ENCODE measurements at places on chromosomes 4 and X.
A peak's percentile ranks its signal among the peaks of the same experiment; 100 is the strongest.

- no peak for DNase-seq
These were observed 600 bp upstream of the HEPH start for GRCh38 chrX:66163447-66163846.

- no peak for DNase-seq
These were observed 221.1 kb downstream of the PTTG2 start for GRCh38 chr4:38181286-38181685.

DNA sequence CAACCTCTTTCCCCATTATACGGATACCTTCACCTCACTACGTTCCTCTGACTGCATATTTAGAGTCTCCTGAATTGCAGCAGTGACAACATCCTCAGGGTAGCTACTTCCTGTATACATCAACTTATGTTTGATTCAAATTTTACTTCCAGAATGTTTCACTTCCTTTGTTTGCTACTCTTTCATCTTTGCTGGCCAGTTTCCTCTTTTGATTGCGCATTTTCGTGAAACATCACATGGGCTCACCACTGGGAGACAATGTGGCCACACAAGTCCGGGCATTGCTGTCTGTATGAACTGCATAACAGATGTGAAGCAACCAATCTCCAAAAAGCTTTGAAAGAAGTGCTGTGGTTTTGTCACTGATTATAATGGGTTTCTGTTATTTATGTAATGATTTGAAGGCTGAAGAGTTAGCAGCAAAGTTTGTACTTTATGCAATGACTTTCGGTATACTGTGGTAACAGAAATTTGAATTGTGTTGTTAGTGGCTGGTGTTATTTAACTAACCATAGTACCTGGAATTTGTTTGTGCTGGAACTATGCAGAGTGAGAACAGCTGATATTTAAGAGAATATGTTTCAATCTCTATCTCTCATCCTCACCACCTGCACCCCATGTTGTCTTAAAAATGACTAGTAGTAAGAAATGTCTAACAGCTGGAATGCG lies 7.4 kb downstream of the SNCA start:
- no peak for DNase-seq

DNA sequence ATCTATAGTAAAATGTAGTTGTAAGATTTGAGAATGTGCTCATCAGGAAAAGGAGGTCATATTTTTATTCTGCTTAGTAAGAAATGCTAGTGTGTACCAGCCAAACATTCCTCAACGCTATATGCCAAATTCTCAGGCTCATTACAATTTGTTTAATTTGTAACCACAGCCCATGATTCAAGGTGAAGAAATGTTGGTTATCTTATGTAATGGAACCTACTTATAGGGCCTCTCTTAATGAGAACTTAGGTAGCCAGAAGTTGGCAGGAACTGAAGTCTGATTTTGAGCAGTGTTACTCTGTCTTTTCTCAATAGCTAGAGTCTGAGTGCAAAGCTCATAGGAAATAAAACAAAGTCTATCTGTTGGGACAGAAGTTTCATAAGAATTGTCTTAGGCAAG lies 595.0 kb downstream of the GLUD2 start:
- no peak for DNase-seq

DNA sequence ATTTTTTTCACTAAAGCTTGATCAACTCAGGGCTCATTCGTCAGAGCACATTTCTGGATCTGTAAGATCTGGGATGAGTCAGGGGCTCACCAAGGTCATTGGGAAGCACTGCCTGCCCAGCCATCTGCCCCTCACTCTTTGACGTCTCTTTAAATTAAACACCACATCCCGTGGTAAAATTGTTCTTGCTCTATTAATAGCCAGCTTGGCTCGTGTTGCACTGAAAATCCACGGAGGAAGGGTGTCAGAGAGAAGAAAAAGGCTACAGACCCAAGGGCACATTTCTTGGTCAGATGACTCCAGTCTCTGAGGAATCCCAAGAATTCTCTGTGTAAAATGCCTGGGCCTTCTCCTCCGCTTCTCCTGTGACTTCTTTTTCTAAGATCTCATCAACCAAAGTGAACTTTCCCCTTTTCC lies 45.7 kb upstream of the GATB start:
- DNase-seq = no peak

GRCh38 chrX:136209016-136209738 lies 42.0 kb downstream of the MAP7D3 start:
- peak; percentile 13 for DNase-seq

- no peak for DNase-seq
These were observed 120.2 kb downstream of the BMPR1B start for GRCh38 chr4:94877973-94878372.

DNA sequence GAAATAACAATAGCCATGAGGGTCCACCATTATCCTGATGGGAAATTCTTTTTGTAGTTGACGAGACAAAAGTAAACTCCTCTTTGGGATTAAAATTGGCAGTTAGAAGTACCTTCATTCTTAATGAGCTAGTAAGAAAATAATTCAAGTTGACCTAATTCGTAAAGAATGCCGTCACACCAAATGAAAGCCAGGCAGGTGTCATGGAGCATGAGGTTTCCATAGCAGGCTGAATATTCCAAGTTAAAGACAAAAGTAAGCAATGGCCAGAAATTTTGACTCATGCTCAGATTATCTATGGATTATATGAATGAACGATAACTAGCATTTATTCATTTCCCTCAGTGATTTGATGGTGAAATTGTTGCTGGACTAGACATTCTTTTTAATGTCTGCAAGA lies 192.2 kb upstream of the FAT1 start:
- DNase-seq = no peak

DNA sequence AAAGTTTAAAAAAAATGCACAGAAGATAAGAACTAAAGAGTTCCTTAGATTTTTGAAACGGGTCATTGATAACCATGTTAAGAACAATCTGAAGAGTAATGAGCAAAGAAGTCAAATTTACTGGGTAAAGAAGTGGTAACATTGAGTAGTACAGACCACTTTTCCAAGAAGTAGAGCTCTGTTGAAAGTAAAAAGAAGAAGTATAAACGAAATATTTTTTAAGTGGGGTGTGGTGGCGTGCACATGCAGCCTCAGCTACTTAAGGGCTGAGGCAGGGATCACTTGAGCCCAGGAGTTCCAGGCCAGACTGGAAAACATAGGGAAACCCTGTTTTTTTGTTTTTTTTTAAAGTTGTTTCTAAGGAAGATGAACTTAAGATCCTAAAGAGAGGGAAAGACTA lies 68.5 kb downstream of the UBA6 start:
- DNase-seq = no peak

DNA sequence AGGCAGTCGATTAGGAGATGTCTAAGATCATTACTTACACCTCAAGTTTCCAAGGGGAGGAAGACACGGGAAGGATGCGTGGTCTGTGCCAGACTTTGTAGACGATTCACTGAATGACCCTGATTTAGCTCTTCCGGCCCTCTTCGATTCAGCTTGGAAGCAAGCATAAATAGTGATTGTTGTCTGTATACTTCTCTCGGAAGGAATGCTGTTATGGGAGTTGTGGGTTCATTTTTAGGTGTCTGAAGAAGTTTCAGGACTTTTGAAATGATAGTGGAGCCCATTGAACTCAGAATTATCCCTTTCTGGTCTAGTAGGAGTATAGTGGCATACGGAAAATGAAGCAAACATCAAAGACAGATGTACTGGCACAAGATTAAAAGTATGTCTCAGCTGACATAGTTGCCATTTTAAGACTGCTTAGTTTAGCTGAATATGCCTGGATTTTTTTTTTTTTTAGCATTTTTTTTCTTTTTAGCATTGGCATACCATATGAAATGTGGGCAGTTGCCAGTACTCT lies 1.0 kb upstream of the ANKRD17 start:
- DNase-seq = no peak

GRCh38 chrX:110167952-110168451 lies 149.9 kb downstream of the AMMECR1 start:
- no peak for DNase-seq

GRCh38 chr4:5821665-5822358 lies 71.1 kb downstream of the CRMP1 start:
- no peak for DNase-seq

DNA sequence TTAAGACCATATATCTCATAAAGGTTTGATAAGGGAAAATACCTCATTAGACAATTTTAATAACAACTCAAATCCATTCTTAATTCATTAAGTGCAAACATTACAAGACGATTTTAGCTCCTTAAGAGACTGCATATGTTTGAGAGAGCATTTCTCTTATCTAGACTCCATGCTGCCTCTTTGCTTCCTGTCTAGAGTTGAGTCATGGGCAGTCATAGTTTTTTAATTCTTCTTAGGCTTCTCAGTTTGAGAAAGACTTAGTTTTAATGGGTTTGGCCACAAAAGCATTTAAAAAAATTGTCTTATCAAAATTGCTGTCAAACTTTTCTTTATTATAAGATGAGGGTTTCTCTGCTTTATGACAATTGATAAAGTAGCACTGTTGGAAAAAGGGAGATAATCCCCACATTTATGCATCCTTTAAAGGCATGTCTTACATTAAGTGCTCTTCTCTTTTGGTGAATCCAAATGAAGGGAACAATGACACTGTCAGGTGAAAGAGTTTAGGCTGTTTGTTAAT lies 713.4 kb downstream of the PCDH18 start:
- DNase-seq = no peak

- no peak for DNase-seq
These were observed at the start of gene ZFP42 for GRCh38 chr4:187995322-187996207. Gene ZFP42 (plus strand): TSS chr4:187995771. CDS start chr4:188002808, 7,037 bp downstream.

GRCh38 chr4:101198682-101199339 lies 148.5 kb downstream of the PPP3CA start:
- DNase-seq = peak; percentile 97

DNA sequence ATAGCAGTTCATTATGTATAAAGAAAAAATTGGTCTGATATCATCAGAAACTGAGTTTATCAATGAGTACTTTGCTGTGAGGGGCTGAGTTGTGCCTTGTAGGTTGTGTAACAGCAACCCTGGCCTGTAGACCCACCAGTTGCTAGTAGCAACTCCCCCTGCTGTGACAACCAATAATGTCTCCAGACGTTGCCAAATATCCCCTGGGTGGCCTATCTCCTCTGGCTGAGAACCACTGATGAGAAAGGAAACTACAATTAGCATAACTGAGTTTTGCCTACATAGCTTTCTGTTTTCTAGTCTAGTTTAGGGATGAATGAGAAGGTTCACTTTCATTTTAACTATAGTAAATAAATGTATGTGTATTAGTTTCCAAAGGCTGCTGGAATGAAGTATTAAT lies 234.1 kb downstream of the CPE start:
- DNase-seq = no peak

GRCh38 chrX:112614640-112615039 lies 65.1 kb downstream of the LHFPL1 start:
- DNase-seq = no peak

DNA sequence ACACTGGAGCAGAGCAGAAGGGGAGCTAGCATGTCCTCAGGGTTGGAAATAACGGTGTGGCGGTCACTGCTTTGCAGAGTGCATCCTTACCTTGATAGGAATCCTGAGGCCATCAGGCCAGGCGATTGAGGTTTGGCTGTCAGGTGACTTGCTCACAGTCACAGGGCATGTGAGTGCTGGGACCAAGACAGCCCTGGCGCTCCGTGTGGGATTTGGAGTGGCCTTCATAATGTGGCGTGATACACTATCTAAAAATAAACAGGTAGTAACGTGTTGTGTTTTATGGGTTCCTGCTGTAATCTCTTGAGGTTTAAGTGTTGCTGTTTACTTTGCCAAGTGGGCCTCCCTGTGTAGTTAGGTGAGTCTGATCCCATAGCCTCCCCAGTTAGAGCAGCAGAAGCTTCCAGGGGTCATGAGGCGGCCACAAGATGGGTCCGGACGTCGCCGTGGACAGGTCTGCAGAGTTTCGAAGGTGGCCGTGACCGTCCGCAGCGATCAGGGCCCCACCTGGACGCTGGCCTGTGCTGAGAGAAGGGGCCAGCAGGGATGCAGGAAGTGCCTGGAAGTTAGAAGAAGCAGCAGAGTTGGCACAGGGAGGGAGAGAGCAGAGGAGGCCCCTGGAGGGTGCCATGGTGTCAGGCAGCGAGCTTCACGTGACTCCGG lies 27.7 kb downstream of the RGS12 start:
- DNase-seq = peak; percentile 73

DNA sequence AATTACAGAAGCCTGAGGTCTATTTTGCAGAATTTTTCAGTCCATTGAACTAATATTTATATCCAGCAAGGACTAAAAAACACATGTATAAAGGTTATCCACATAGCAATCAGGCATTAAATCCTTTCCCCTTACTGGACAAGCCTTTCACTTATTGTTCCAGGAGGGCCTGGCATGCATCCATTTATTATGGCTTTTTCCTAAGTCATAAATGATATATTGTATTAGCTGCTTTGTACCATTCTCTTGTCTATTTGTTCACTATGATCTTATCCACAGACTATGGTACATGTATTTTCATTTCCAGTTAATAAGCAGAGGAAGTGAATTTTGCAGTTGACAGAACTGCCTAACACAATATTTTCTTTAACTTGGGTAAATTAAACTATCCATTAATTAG lies 105.4 kb upstream of the ANK2 start:
- DNase-seq = no peak

- DNase-seq = no peak
These were observed 2.5 kb downstream of the AKAP4 start for GRCh38 chrX:50198348-50198747.

GRCh38 chr4:144754562-144755410 lies 108.8 kb downstream of the HHIP start:
- no peak for DNase-seq

DNA sequence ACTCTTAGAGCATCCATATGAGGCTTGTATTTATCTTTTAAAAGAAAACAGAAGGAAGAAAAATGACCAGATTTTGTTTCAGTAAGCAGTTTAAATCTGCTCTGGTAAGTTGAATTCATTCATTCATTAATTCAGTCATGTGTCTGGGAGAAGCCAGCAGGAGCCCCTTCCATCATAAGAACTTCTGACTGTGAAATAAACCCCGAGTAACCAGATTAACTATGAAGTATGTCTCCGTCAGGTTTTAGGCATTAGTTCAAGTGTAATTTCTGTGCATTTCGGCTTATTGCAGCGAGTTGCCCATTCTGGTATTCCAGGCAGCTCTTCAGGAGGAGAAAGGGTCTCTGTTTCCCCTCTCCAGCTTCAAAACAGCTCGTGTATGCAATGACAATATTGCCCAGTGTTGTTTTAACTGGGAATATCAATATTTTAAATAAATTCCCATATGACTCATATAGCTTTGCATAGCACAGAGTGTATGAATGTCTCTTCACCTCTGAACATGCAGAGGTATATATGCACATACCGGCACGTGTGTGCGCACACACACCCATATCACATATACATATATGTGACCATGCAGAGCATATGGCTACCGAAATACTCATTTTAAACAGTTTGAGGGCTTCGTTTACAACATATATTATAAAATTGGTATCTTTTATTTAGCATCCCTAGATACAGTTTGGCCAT lies 255.3 kb downstream of the BCOR start:
- DNase-seq = no peak

- no peak for DNase-seq
These were observed 257.5 kb upstream of the FAT1 start for GRCh38 chr4:186981161-186981560.

- DNase-seq = no peak
These were observed 28.2 kb downstream of the RAP1GDS1 start for GRCh38 chr4:98289375-98289774.

DNA sequence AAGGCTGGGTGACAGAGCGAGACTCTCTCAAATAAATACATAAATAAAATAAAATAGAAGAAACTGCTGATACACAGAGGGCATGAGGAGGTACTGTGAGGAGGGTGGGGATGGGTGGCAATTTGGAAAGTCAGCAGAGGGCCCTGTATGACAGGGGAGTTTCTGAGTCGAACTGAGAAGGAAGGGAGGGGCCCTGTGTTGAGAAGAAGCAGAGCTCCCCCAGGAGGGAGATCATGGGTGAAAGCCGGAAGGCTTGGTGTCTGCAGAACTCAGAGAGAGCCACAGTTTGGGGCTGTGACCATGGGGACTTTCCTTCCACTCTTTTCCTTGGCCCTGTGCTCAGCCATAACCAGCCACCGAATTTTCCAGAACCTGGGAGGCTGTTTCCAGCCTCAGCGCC lies 24.8 kb upstream of the AFAP1 start:
- DNase-seq = no peak

Data from LNCaP clone FGC (cell line).